ENCODE measurements at places on chromosomes 1 and 21.

DNA sequence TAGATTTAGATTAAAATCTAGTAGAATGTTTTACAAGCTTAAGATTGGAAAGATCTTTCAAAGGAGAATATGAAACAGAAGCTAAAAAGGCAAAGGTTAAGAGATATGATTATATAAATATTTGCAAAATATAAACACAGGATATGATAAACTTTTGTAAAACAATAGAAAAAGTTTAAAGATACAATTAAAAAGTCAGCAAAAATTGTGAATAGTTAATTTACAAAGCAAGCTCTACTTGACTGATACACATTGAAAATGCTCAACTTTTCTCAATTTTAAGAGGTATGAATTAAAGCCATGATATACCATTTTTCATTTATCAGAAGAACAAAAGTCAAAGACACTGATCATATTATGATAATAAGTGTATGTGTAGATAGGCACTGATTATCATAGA lies 21.0 kb downstream of the RAB3GAP2 start:
- no peak for DNase-seq

- DNase-seq = no peak
Observed at GRCh38 chr1:71857862-71858261, 424.5 kb downstream of the NEGR1 start.

DNA sequence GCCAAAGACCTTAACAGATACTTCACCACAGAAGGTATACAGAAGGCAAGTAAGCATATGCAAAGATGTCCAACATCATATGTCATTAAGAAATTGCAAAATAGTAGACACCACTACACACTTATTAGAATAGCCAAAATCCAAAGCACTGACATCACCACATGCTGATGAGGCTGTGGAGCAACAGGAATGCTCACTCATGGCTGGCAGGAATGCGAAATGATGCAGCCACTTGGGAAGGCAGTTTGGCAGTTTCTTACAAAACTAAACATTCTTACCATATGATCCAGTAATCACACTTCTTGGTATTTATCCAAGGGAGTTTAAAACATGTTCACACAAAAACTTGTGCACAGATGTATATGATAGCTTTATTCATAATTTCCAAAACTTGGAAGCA lies 261.2 kb upstream of the AJAP1 start:
- DNase-seq = no peak

GRCh38 chr1:17689011-17689410 lies 66.1 kb upstream of the ACTL8 start:
- no peak for DNase-seq

DNA sequence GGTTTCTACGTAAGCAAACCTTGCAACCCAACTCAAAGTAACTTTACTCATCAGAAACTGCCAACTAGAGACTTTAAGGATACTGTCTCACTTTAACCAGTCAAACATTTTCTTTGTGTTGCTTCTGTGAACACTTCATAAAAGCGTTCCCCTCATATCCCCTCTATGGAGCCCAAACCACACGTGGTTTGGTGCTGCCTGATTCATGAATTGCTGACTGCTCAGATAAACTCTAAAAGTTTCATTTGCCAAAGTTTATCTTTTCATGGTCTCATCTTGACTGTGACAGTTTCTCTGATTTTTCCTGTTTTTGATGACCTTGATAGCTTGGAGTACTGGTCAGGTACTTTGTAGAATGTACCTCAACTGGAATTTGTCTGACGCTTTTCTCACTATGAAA lies 14.6 kb upstream of the RWDD3 start:
- DNase-seq = no peak

DNA sequence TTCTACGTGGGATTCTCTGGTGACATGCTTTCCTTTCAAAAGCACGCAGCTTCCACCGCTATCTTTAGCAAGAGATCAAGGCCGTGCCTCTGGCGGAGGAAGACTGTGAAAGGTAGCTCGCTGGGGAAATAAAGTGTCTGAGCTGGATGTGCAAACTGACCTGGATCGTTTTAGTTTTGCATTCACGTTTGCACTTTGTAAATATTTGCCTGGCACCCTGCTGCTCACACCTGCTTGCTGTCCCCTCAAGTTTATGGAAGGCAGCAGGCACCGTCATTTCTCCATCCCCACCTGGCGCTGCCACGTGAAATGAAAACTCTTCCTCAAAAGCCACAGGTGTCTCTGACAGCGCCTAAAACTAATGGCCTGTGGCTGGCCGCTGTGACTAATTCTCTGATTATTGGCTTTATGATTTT lies 44.0 kb upstream of the TARDBP start:
- DNase-seq = no peak

- no peak for DNase-seq
Observed at GRCh38 chr1:6041432-6042062, 4.1 kb upstream of the KCNAB2 start.

DNA sequence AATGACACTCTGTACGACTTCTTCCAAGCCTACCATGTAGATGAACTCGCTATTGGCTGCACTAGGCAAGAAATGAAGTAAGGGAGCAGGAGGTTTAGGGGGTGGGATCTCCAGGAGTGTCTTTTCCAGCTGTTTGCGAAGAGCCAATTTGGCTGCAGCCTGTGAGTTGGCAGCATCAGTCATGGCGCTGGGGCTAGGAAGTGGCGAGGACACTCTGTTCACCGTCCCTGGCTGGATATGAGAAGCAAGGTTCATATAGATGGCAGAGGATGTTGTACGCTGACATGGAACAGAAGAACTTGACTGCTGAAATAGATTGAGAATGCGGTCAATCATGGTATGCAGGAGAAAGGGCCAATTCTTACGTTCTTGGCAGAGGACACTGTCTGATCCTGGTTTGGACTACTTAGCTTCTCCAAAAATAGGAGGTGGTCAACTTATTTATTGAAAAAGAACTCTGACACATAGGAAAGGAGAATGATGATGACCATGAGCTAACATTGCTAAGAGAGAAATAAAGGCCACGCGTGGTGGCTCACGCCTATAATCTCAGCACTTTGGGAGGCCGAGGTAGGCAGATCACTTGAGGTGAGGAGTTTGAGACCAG lies 41.2 kb downstream of the SLC27A3 start:
- DNase-seq = no peak

DNA sequence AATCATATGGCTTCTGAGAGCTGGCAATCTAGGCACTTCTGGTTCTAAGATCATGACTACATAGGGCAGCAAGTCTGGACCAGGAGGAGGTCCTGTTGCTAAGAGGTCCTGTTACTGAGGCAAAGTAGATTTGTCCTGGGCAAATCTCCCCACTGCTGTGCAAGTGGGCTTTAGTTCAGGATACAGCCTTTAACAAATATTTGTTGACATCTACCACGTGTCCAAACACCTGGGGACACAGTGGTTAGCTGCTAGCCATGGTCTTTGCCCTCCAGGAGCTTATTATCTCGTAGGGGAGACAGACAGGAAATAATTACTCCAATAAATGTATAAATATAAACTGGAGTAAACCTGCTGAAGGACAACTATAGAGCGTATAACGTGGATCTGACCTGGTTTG lies 3.2 kb downstream of the CGN start:
- no peak for DNase-seq

GRCh38 chr1:37620707-37621106 lies 14.0 kb downstream of the RSPO1 start:
- peak; percentile 9 for DNase-seq

- no peak for DNase-seq
Observed at GRCh38 chr1:173411835-173412742, 65.0 kb upstream of the PRDX6 start.

DNA sequence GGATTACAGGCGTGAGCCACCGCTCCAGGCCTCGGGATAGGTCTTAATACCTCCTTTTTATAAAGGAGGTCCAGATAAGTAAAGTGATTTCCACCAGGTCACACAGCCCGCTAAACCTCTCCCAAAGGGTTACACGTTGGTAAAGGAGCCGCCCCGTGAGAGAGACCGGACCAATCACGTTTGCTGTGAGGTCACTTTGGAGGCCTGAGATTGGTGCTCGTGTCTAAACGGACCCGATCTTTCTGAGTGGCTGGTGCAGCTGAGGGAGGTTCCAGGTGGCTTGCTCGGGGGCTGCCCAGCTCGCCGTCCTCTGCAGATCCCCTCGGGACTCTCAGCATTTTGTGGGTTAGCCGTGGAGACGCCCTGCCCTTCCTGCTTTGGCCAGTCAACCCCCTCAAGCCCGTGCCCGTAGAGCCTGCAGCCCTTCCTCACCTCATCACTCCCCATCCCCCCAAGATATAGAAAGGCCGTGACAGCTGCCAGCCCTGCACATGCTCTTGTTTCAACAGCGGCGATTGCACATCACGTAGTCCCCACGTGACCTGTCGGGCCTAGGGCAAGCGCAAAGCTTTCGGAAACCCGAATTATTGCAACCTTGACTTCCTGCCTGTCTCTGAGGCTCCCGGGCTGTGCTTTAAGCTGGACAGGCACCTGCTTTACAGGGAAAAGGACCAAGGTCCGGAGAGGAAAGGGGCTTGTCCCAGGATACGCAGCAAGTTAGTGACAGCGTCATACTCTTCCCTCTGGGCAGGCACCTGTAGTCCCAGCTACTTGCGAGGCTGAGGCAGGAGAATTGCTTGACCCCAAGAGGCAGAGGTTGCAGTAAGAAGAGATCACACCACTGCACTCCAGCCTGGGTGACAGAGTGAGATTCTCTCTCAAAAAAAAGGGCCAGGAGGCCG lies 5.0 kb upstream of the COA7 start:
- DNase-seq = no peak

GRCh38 chr1:8678673-8679394 lies 138.6 kb downstream of the RERE start:
- DNase-seq = no peak

- DNase-seq = no peak
Observed at GRCh38 chr1:36606641-36607262, 124.0 kb upstream of the CSF3R start.

- no peak for DNase-seq
Observed at GRCh38 chr1:33301273-33301984, 19.5 kb downstream of the A3GALT2 start.

DNA sequence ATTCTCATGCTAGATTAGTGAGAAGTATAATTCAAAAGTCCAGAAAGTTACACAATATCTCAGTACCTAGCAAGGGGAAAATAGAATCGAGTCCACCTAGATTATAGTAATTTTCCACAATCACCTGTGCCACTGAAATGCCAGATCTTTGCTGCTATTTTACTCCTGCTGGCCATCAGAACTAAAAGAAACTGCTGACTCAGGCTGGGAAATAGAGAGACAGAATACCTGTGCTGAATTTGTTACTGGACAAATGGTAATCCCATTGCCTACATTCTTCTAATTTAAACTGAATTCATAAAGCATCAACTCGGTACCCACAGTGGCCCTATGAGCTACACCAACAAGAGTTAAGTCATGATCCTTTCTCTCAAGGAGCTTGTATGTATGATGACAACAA lies 55.0 kb downstream of the USH2A start:
- DNase-seq = no peak

GRCh38 chr1:75273110-75273509 lies 138.9 kb downstream of the LHX8 start:
- no peak for DNase-seq

DNA sequence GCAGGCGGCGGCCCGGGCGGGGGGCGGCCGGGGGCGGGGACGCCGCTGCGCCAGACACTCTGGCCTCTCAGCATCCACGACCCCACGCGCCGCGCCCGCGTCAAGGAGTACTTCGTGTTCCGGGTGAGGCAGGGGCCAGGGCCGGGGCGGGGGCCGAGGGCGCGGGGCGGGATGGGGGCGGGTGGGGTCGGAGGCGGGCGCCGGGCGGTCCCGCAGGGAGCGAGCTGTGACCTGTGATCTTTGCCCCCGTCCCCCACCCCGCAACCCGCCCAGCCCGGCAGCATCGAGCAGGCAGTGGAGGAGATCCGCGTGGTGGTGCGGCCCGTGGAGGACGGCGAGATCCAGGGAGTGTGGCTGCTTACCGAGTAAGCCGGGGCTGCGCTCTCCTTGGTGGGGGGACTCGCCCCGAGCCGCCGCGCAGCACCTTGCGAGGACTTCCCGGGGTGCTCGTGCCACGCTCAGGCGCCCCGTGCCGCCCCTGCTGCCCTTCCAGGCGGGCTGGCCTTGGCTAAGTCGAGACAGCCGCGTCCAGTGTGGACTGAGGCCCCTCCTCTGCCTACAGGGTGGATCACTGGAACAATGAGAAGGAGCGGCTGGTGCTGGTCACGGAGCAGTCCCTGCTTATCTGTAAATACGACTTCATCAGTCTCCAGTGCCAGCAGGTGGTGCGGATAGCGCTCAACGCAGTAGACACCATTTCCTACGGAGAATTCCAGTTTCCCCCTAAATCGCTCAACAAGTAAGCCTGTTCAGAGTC lies 514 bp downstream of the TPRG1L start:
- DNase-seq = no peak

DNA sequence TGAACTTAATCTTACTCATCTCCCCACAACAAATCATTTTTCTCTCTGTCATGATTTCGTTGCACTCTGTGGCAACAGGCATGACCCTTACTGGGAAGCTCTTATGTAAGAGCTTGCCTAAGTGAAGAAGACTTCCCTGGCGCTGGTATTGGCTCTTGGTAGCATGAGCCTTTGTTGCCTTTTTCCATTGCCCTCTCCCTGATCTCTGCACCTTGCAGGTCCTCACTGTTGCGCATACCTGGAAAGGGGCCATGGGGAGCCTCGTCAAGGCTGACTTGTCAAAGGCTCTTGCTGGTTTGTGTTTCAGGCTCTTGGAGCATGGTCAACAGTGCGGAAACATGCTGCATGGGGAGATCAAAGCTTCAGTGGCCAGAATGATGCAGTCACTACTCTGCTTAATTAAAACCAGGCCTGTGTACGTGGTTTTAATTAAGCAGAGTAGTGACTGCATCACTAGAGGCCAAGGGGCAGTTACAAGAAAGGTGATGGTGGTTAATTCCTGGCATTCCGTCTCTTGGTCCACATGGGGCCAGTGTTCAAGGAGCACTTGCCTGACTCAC lies 141.3 kb downstream of the SPATA46 start:
- no peak for DNase-seq

- DNase-seq = no peak
Observed at GRCh38 chr1:195740862-195741261, 867.4 kb downstream of the KCNT2 start.

- no peak for DNase-seq
Observed at GRCh38 chr1:23646091-23646490, 45.5 kb upstream of the RPL11 start.

- DNase-seq = no peak
Observed at GRCh38 chr1:209307846-209308245, 275.7 kb upstream of the CAMK1G start.

GRCh38 chr21:28100366-28100765 lies 892.3 kb downstream of the LTN1 start:
- no peak for DNase-seq

DNA sequence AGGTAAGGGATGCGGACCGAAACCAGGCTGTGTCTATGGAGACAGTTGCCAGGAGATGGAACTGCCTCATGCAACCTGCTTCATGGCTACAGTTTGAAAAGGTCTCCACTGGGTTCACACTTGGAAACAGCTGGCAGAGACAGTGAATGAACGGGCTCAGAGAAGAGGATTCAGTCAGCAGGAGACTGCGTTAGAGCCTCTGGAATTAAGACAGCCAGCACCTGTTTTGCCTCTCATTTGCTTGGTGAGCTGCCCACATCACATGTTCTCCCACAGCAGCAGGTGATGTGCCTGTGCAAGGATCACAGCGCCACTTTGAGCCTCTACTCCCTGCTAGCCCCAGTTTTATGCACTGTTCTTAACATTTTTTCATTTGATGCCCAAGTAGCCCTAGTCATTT lies 321.0 kb downstream of the PLPP3 start:
- no peak for DNase-seq

GRCh38 chr21:42350927-42351426 lies at the start of gene TFF2:
Gene TFF2, minus strand, starts transcription at chr21:42350994. Its CDS starts 37 bp downstream, at chr21:42350957.
- no peak for DNase-seq

GRCh38 chr1:235683653-235684052 lies 34.1 kb upstream of the GNG4 start:
- no peak for DNase-seq
